ENCODE measurements at places on chromosomes 5 and 9.
A peak's percentile ranks its signal among the peaks of the same experiment; 100 is the strongest.

- no peak for DNase-seq
These were observed 46.0 kb upstream of the SIMC1 start for GRCh38 chr5:176192094-176192721.

DNA sequence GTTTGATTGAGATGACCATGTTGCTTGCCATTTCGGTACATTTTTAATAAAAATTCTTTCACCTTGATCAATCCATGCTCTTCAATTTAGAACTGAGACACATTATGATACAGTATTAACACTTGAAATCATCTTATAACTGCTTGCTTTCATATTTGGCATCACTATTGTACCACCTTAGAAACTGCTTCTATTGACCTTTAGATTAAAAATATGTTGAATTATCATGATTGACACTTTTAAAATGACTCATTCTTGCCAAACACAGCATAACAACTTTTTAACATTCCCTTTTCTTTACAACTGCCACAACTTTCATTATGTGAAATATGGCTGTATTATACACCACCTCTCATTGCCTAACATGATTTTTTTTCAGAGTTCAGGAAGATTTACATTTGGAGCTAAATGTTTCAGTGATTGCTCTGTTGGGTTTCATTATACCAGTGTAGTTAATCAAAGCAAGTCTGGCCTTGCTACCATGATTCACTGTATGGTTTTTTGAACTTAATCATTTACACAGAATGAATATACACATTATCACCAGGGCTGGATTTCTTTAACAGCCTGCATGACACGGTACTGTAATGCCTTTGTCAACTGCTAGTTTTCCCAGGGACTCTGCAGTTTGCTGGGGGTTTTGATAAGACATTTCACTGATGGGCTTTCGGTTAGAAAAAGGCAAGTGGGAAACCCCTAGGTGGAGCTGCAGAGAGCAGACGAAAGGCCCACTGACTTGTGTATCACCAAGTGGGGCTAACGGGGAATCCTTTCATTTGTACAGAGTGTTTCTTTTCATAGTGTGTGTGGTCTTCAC, 93.6 kb upstream of the TLE4 start:
- no peak for DNase-seq

DNA sequence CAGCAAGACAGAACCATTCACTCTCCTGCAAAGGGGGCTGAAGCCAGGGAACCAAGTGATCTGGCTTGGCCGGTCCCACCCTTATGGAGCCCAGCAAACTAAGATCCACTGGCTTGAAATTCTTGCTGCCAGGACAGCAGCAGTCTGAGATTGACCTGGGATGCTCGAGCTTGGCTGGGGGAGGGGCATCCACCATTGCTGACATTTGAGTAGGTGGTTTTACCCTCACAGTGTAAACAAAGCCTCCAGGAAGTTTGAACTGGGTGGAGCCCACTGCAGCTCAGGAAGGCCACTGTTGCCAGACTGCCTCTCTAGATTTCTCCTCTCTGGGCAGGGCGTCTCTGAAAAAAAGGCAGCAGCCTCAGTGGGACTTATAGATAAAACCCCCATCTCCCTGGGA, 60.5 kb downstream of the TNFSF8 start:
- DNase-seq, result no peak

DNA sequence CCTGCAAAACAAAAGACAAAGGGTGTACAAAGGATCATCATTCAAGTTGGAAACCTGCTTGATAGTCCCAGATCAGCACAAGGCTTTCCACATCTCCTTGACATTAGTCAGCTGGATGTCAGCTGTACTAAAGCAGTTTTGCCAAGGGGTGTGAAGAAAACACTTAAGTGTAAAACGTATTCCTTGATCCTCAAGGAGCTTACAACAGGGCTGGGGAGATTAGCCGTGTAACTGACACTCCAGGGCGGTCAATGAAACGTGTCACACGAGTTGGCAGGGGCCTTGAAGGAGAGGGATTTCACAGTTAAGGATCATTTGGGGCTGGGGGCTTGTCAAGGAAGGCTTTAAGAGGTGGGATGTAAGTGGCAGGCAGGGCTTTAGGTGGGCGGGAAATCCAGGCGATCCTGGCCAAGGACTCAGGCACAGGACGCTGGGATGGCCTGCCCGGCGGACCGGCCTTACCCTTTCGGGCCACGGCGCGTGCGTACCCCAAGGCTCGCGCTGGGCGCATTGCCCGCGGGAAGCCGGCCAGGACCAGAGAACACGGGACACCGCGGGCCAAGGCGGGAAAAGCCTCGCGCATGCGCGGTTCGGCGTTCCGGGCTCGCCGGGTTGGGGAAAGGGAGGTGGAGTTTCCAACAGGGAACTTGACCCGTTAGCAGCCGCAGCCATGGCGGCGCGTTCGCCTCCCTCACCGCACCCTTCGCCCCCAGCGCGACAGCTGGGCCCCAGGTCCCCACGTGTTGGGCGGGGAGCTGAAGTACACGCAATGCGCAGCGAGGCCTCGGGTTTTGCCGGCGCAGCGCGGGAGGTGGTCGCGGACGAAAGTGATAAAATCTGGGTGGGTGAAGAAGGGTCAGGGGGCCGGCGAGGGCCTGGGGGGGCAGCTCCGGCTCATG, at the start of gene CNTLN:
Gene CNTLN, plus strand, starts transcription at position 645 of the 899 bp plus-strand sequence. Its CDS starts 26 bp downstream, at position 671.
- DNase-seq, result peak; percentile 99

DNA sequence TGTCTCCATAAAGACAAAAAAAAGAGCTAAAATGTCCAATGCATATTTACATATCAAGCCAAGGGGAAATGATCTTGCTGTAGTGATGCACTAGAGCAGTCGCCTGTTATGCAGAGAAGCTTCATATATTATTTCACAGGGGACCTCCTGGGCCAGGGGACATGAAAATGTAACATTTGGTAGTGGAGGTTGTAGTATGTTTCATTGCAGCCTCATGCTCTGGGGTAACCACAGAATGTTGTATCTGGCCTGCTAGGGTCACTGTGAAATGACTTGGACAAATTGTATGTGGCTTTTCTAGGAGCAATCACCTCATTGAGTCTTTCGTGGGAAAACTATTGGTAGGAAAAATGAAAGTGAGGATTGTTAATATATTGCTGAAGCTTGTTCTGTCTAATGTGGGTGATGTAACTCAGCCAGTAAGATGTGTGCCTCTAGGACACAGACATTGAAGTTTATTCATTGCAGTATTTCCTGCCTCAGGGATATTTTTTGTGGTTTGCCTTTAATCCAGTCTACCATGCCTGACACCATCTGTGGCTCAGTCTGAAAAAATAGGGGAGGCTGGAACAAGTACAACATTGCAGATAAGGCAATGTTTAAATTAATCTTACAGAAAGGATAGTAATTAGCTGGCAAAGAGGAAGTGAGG, 430.8 kb upstream of the TNC start:
- no peak for DNase-seq

DNA sequence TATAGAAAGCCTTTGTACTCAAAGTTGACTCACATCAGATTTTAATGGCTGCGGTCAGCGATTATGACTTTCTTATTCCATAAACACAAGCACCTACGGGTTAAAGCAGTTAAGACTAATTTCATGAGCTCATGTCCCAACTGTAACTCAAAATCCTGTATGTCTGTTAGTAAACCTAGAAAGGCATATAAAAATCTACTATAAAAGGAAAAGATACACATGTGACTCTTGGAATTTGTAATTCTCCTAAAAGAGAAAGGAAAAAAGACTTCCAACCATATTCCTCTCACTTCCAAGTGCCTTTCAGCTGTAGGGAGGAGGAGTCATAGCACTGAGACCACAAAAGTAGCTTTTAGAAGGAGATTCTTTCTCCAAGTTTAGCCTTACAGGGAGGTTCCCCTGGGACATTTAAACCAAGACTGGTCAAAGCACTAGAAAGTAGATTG, 129.1 kb downstream of the EBF1 start:
- DNase-seq, result no peak

DNA sequence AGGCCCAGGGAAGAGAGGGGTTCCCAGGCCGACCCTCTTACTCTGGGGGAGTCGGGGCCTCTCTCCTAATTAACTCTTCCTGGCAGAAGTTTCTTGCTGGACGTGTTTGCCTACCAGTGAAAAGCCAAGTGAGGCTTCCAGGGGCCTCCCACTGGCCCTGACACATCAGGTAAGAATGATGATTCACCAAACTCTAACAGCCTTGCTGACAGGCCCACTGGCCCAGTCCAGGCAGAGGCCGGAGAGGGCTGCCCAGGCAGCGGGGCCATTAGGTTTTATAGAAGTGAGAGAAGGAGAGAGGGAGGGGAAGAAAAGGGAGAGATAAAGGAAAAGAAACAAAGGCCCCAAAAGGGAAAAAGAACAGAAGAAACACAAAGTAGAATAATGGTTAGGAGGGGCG, 50.8 kb upstream of the FOXE1 start:
- no peak for DNase-seq

- DNase-seq, result no peak
These were observed 454.2 kb downstream of the TLE4 start for GRCh38 chr9:80025796-80026520.

- DNase-seq, result no peak
These were observed 2.4 kb downstream of the SLC36A1 start for GRCh38 chr5:151449839-151450238.

DNA sequence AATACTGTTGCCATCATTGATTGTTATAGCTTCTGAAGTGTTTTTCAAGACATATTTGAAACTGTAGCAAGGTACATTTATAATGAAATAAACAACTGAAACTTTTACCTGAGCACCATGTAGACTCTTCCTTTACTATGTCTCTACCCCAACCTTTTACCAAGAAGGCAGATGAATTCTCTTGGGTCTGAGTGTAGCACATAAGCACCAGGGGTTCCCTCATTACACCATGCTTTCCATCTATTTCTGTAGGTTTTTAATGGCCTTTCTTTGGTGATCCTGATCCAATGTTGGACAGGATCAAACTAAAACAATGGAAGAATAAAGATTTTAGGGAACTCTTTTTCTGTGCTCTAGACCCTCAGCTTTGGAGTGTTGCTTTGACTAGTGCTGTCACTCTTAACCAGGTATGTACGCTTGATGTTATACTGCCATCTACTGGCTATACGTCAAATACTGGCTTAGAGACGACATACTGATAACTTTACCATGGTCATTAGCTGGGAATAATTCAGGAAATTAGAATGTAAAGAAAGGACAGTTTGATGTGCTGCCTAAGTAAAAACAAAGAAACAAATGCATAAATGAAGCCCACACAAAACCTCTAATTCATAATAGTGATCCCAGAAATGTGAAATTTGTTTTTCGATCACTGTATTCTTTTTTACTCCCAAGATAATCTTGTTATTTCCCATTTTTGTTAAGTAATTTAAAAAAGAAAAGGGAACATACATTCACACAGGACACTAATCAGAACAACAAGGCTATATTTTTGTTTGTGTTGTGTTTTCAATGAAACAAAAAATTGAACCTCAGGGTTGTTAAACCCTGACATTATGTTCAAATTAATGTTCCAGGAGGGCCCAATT, 30.7 kb downstream of the IFNW1 start:
- DNase-seq, result no peak

GRCh38 chr9:86549401-86549811, 195.2 kb upstream of the TUT7 start:
- DNase-seq, result no peak

DNA sequence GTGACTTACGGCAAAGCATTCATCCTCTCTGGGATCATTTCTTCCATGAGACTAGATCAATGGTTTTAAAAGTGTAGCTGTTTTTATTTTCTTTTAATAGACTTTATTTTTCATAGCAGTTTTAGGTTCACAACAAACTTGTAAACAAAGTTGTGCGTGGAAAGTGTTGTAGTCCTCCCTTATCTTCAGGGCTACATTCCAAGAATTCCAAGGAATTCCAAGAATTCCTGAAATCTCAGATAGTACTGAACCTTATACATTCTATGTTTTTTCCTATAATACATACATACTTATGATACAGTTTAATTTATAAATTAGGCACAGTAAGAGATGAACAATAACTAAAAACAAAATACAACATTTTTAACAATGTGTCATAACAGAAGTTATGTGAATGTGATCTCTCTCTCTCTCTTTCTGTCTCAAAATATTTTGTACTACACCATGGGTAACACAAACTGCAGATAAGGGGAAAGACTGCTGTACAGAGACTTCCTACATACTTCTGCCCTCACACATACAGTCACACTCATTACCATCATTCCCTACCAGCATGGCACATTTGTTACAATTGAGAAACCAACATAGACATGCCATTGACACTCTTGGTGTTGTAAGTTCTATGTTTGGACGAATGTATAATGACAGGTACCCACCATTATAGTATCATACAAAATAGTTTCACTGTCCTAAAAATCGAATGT, 1933.2 kb upstream of the WWC1 start:
- DNase-seq, result no peak

GRCh38 chr9:64057553-64057952, 1227.5 kb downstream of the FOXD4L5 start:
- DNase-seq, result no peak

GRCh38 chr9:112012026-112012902, 115.7 kb downstream of the UGCG start:
- no peak for DNase-seq

DNA sequence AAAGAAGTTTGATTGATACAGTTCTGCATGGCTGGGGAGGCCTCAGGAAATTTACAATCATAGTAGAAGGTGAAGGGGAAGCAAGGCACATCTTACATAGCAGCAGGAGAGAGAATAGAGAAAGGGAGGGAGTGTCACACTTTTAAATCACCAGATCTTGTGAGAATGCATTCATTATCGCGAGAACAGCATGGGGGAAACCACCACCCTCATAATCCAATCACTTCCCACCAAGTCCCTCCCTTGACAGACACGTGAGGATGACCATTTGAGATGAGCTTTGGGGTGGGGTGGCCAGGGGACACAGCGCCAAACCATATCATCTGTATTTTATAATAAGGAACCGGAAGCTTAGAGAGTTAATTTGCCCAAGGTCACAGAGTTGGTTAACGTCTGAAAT, 13.7 kb upstream of the FOCAD start:
- no peak for DNase-seq
